ENCODE measurements at places on chromosomes 7 and 10.

GRCh38 chr7:16171928-16172327 lies 249.4 kb downstream of the CRPPA start:
- DNase-seq: no peak

DNA sequence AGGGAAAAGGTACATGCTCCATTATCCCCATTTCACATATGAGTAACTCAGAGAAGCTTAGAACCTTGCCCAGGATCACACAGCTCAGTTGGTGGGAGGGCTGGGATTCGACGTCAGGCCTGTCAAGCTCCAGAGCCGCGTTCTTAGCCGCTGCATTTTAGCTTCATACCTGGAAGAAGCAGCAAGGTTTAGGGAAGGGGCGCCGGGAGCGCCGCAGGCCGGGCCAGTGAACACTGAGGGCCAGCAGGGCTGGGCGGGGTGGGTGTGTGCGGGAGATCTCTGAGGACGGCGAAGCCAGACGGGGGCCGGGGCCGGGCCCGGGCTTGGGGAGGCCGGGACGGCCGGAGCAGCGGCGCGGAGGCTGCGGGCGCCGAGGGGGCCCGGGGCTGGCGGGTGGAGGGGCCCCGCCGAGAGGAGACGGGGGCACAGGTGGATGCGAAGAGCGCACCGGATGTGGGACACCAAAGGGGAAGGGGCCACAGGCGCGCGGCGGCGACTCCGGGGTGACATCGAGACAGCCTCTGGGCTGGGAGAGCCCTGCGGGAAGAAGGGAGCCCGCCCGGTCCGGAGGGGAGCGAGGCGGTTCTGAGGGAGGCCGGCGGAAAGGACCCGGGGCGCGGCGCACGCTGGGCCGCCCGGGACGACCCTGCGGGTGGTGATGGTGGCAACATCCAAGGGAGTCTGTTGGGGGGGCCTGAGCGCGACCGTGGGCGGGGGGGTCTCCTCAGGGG lies 498 bp downstream of the NDST2 start:
- DNase-seq: peak; percentile 49

DNA sequence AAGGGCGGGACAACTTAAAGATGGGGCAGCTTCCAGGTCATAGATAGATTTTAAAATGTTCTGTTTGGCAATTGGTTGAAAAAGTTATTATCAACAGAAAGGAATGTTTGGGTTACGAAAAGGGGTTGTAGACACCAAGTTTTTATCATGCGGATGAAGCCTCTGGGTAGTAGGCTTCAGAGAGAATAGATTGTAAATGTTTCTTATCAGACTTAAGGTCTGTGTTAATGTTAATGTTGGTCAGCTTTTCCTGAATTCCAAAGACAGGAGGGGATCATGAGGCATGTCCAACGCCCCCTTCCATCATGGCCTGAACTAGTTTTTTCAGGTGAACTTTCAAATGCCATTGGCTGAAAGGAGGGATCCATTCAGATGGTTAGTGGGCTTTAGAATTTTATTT lies 84.2 kb upstream of the KIF5B start:
- no peak for DNase-seq

DNA sequence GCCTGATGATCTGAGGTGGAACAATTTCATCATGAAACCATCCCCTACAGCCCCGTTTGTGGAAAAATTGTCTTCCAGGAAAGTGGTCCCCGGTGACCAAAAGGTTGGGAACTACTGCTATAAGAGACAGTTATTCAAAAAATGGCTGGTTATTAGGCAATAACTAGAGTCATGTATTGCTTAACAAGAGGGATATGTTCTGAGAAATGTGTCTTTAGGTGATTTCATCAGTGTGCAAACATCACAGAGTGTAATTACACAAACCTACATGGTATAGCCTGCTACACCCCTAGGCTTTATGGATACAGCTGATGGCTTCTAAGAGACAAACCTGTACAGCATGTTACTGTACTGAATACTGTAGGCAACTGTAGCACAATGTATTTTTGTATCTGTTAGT lies 71.3 kb upstream of the CSTF2T start:
- no peak for DNase-seq

- no peak for DNase-seq
These were observed 50.9 kb downstream of the TFAM start for GRCh38 chr10:58436071-58436470.

DNA sequence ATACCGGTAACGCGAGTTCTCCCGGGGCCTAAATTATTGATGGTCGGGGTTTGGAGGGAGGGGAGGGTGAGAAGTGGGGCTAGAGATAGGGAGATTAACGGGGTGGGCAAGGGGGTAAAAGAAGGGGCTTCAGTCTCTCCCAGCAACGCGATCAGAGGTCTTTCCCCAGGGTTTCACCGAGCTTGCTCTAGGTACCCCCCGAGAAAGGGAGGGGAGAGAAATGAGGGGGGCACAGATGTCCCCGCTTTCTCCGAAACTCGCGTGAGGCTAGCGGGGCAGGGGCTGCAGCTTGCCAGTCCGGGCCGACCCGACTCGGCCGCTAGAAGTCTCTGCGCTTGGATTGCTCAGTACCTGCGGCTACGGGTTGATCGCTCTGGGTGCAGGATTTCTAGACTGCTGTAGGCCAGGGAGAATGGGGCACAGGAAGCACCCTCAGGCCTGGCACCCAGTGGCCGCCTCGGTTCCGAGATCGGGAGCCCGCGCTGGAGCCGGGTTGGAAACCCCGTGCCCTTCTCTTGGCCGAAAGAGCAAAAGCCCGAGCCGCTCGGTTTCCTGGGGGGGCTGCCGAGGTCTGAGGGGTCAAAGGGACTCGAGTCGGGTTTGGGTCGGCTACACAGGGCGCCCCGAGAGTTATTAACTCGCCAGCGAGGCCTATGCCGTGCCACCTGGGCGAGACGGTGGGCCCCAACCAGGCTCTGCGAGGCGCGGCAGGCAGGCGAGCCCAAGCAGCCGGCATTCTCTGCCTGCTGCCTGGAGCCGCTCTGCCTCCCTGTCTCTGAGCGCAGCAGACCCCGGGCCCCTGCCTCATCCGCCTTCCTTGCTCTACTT lies 3.1 kb downstream of the PAX2 start:
- DNase-seq: no peak

DNA sequence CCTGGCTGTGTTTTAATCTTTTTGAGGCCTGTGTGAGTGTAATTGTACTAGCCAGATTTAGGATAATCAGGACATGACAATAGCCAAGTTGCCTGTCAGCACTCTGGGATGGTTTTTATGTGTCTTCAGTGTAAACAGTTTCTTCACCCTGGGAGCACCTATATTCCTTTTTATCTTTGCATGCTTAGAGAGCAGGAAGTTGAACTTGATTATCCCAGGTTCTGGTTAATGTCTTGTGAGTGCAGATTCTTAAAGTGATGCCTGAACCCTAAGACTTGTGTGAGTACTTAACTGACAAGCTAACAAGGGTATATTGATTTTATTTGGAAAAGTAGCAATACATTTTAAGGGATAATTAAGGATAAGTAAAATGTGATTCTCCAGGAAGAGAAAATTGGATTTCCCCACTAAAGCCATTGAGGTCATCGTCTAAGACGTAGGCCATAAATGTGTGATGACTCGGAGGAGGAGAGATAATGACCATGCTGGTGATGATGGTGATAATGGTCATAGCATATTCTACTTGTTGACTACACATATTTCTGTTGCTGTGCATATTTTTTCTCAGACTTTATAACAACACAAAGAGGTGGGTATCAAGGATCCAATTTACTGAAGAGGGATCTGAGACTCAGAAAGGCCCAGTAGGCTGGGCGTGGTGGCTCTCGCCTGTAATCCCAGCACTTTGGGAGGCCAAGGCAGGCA lies 234.7 kb downstream of the CAMK1D start:
- no peak for DNase-seq

GRCh38 chr7:117200786-117201458 lies 121.9 kb downstream of the WNT2 start:
- no peak for DNase-seq

DNA sequence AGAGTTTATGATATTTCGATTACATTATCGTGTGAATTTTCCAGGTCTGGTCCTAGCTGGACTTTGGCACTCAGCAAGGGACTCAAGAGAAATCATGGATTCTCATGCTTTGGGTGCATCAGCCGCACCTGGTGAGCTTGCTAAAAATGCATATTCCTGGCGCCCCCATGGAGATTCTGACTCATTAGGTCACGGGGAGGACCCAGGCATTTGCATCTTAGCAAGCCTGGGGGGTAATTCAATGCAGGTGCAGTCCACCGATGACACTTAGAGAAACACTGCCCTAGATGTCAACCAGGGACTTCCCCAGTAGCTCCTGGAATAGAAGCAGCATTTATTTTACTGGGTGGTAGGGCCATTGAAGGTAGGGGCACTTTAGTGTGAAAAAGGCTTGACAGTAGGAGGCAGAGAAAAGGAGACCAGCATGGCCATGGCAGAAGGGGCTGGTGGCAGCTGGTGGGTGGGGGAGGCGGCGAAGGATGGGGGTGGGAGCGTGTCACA lies 29.9 kb upstream of the PDCD4 start:
- DNase-seq: no peak

- no peak for DNase-seq
These were observed 45.2 kb downstream of the KIAA1217 start for GRCh38 chr10:24254180-24254579.

GRCh38 chr10:42769673-42770072 lies 12.9 kb upstream of the BMS1 start:
- DNase-seq: no peak

- DNase-seq: no peak
These were observed 65.4 kb upstream of the DNAJB6 start for GRCh38 chr7:157271315-157271990.

DNA sequence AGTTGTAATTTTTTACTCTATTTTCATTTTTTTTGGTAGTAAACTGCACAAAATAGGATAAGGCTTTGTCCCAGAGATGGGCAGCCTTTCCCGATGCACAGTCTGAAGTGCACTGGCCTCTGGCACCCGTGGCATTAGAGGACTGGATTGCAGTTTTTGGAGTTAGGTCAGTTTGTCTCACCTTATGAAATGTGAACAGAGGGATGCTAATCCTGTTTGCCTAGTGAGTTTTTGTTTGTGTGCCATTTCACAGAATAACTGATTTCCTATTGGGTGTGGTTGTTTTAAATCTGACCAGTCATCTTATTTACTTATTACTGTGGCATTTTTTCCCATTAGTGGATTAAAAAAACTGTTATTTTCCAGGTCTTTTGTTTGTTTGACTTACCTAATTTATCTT lies 109.5 kb upstream of the GATA3 start:
- DNase-seq: no peak

DNA sequence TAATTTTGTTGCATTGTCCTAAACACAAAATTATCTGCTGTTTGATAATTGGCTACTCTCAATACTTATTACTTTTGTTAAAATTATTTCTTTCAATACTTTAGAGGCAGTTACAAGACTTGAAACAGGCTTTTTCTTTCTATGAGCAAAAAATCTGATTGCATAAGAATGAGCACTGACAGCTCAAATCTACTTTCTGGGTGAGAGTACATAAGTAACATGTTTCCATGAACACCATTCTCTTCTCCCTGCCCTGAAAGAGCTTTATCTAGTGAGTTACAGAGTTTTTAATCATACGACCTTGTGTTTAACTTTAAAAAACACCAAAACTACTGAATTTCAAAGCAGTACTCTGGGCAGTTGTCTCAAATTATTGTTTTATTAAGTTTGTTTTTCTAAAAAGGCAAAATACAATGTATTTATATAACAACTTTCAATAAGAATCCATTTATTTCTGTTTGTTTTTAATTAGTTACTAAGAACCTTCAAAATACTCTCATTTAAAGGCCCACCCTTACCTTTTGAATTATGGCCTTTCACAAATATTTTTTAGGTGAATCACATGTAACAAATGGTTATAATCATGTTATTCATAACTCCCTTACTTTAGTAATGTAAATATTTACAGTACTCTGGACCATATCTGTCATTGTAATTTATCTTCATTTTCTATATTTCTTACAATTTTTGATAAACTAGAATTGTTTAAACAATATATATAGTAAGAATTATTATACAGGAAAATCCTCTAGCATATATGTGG lies 23.0 kb upstream of the TFAM start:
- DNase-seq: no peak

DNA sequence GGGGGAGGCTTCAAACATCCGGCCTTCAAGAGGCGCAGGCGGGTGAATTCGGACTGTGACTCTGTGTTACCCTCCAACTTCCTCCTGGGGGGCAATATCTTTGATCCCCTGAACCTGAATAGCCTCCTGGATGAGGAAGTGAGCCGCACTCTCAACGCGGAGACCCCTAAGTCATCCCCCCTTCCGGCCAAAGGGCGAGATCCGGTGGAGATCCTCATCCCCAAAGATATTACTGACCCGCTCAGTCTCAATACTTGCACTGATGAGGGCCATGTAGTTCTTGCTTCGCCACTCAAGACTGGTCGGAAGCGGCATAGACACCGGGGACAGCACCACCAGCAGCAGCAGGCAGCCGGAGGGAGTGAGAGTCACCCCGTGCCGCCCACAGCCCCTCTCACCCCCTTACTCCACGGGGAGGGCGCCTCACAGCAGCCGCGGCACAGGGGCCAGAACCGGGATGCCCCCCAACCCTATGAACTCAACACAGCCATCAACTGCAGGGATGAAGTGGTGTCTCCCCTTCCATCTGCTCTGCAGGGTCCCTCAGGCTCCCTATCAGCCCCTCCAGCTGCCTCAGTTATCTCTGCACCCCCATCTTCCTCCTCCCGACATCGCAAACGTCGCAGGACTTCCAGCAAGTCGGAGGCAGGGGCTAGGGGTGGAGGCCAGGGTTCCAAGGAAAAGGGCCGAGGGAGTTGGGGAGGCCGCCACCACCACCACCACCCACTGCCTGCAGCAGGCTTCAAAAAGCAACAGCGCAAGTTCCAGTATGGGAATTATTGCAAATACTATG lies 1.1 kb downstream of the MEPCE start:
- DNase-seq: no peak

DNA sequence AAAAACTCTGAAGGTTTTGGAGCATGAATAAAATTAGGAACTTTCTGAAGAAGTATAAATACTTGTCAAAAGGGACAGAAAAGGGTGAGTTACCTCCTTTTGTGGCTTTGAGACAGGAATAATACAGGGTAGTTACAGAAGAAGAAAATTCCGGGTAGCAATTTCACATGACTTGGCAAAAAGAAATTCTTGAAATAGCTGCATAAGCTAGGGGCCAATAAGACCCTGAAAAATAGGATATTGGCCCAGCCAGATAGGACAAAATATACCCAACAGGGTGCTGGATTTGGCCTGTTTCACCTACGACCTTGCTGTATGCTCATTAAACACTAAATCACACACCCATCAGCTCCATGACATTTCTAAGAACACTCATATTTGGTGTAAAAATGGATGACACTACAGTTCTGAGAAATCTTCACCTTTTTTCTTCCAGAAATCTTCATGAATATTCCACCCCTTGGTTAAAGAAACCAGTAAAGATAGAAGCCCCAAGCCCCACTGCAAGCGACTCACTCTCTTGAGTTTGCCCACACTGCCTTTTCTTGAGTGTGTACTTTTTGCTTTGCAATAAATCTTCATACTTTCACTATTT lies 362.7 kb downstream of the SEMA3D start:
- no peak for DNase-seq

DNA sequence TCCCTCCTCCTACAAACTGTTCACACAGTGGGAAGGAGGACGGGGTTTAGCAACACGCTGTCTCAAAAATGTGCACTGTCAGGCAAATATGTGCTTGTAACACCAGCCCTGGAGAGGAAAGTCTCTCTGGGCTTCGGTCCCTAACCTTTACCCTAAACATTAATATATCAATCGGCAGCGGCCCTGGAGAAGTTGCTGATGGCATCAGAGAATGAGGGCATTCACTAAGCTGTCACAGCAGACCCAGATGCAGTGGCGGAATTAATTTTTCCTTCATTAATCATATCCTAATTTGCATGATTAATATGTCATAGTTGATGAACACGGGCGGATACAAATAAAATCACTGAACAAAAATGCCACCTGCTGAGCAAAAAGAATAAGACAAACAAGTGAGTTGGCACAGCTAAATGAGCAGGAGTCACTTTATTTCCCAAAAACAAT lies 45.2 kb upstream of the INSIG1 start:
- no peak for DNase-seq

- DNase-seq: no peak
These were observed 3.1 kb upstream of the PAPSS2 start for GRCh38 chr10:87656431-87657072.
